Hepatocyte (in vitro differentiated cells): ENCODE measurements at places on chromosomes 16 and 17. TPM values are rescaled to one million over a fixed set of nuclear protein-coding genes. Genes with fewer than 3 reads are reported as not detected.

CCL18 gene
- 1.5 and 3.6 TPM in 2 replicates for total RNA-seq

GRCh38 chr17:33623841-33624240 is 330.7 kb upstream of the ASIC2 start:
- no peak for DNase-seq

FBXO39 gene
- total RNA-seq, result not detected in 2 replicates

GRCh38 chr16:50450957-50451356 is 82.2 kb upstream of the BRD7 start:
- DNase-seq, result no peak

DNA sequence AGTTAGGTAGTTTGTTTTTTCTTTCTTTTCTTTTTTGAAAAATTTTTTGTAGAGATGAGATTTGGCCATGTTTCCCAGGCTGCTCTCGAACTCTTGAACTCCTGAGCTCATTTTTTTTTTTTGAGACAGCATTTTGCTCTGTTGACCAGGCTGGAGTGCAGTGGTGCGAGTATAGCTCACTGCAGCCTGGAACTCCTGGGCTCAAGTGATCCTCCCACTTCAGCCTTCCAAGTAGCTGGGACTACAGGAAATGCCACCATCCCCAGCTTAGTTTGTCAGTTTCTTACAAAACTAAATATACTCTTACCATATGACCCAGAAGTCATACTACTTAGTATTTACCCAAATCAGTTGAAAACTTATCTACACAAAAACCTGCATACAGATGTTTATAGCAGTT is 14.4 kb upstream of the FBXO47 start:
- no peak for DNase-seq

GRCh38 chr17:36117505-36118382 is 14.1 kb downstream of the CCL4 start:
- DNase-seq, result no peak

DLX4 gene
- total RNA-seq, result 0.17 and 0.32 TPM in 2 replicates

CES3 gene
- 1.2 and 1.7 TPM in 2 replicates for total RNA-seq

DNA sequence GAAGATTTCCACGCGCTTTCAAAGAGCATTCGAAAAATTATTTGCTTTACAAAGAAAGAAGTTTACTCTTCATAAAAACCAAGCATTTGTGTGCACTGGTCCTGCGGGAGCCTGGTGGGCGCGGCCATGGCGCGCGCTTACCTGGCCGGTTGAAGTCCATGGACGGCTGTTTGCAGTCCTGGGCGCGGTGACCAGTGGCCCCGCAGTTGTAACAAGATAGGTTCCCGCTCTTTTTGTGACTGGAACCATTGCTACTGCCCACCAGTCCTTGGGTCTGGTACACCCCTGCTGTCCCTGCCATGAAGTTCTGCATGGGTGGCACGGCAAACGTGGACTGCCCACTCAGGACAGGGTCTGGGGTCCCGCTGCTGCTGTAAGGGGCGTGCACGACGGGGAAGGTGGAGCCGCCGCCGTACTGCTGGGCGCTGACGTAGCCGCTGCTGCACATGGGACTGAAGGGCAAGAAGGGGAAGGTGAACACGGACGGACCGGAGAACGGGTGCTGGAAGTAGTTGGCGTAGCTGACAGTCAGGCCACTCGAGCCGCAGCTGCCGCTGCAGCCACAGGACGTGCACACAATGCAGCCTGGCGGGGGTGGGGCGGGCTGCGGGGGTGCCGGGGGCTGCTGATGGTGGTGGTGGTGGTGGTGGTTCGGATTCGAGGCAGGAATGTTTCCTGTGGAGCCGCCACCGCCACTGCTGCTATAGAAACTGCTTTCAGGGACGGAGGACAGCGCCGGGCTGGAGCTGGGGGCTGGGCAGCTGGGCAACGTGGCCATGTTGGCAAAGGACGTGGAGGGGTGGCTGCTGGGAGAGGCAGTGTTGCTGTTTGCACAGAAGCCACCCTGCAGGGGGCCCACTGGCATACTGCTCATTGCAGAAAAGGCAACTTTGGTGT is 19.5 kb downstream of the MAP1LC3B start:
- DNase-seq, result no peak

OSGIN1 gene
- total RNA-seq, result 1.9 and 3.3 TPM in 2 replicates

- no peak for DNase-seq
Measured at GRCh38 chr17:37829592-37830123, 84.8 kb upstream of the HNF1B start.

TBX2 gene
- total RNA-seq, result 17.9 and 19.6 TPM in 2 replicates

PTX4 gene
- not detected in 2 replicates for total RNA-seq

DNA sequence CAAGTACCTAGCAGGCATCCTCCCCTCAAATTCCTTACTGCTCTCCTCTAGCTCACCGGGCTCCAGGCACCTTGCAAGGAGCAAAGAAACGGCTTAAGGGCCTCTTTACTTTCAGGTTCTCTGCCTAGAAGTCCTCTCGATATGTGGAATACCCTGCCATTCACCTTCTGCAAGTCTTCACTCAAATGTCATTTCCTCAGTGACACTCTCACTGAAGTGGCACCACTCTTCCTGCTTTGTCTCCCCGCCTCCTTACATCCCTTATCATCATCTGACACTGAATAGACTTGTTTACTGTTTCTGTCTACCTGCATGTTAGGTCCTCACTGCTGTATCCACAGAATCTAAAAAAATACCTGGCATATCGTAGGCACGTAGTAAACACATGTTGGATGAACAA is 947 bp downstream of the SLC7A6OS start:
- no peak for DNase-seq
